ENCODE measurements at places on chromosomes 2 and 18. TPM values are rescaled to one million over a fixed set of nuclear protein-coding genes. Genes with fewer than 3 reads are reported as not detected.

INO80C gene
- 29.3 TPM for total RNA-seq

TTN gene
- total RNA-seq, result 7.5 TPM

ESPNL gene
- 0.41 TPM for total RNA-seq

PCARE gene
- 0.08 TPM for total RNA-seq

CTAGE1 gene
- total RNA-seq, result not detected

GRCh38 chr2:71926876-71927756 lies 220.5 kb downstream of the CYP26B1 start:
- H3K36me3 ChIP-seq, result no peaks in the 10 kb centered on the region
- DNase-seq, result no peak
- no peak overlapping the region for H3K4me3 ChIP-seq
- no peaks in the 10 kb centered on the region for H3K4me1 ChIP-seq
- H3K27me3 ChIP-seq, result no peaks in the 10 kb centered on the region

- peak overlapping the region; percentile 56 for H3K4me3 ChIP-seq
- peaks cover 5% of the 10 kb centered on the region for H3K36me3 ChIP-seq
- H3K4me1 ChIP-seq, result peaks cover 37% of the 10 kb centered on the region
- peak; percentile 89 for DNase-seq
- H3K27me3 ChIP-seq, result no peaks in the 10 kb centered on the region
- peak overlapping the region; percentile 98 for H3K27ac ChIP-seq
These were observed 25.5 kb downstream of the B4GALT6 start for GRCh38 chr18:31658670-31659575.

DNA sequence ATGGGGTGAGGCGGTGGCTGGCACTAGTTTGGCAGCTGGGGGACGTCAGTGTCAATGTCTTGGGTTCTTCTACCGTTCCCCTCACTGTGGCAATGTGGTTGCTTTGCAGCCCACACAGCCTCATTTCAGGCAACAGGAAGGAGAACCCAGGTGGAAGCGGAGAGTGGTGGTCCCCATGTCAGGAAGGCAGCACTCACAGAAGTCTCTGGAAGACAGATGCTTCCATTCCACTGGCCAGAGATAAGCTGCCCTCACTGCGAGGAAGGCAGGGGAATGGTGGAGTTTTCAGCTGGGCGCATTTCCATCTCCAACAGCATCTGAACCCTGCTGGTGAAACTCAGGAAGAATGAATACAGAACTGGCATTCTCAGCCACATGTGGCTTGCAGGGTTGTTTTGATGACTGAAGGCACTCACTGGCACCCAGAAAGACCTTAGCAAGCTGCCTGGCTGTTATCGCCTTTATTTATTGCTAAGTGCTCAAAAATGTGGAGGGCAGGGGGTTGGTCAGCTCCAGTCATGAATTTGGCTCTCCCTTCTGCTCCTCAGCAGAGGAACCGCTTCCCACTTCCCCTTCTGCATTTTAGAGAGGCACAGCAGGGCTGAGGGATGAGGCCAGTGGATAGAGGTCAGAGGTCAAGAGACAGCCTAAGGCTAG lies 19.4 kb downstream of the KCNIP3 start:
- no peaks in the 10 kb centered on the region for H3K4me1 ChIP-seq
- no peak overlapping the region for H3K4me3 ChIP-seq
- DNase-seq, result no peak
- no peaks in the 10 kb centered on the region for H3K27me3 ChIP-seq

GRCh38 chr2:44779793-44780192 lies 161.7 kb upstream of the SIX3 start:
- peaks cover 25% of the 10 kb centered on the region for H3K4me1 ChIP-seq
- peak; percentile 32 for DNase-seq
- H3K27me3 ChIP-seq, result no peaks in the 10 kb centered on the region
- H3K36me3 ChIP-seq, result no peaks in the 10 kb centered on the region
- peak overlapping the region; percentile 78 for H3K4me3 ChIP-seq

- no peak overlapping the region for H3K4me3 ChIP-seq
- H3K36me3 ChIP-seq, result no peaks in the 10 kb centered on the region
- no peaks in the 10 kb centered on the region for H3K4me1 ChIP-seq
- no peak overlapping the region for H3K27ac ChIP-seq
- H3K27me3 ChIP-seq, result no peaks in the 10 kb centered on the region
These were observed 109.4 kb downstream of the CALCRL start for GRCh38 chr2:187338679-187339121.

- H3K27me3 ChIP-seq, result no peaks in the 10 kb centered on the region
- no peaks in the 10 kb centered on the region for H3K4me1 ChIP-seq
- H3K27ac ChIP-seq, result no peak overlapping the region
- DNase-seq, result no peak
These were observed 11.1 kb upstream of the CUL3 start for GRCh38 chr2:224596289-224596688.

DNA sequence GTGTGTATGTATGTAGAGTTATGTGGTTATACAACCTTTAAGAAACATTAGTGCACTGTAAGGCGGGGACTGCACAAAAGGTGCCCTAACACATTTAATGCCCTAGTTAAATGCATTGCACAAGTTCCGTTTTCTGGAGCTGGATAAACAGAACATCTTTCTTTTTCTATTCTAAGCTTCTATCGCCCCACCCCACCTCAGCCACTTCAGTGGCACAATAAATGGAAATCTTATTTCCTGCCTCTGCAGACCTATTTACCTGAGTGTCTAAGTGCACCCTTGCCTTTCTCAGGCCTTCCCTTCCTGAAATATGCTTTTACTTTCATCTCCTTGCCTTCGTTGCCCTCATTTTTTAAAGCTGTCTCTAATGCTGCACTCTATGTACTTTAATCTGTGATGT lies 123.5 kb downstream of the TANC1 start:
- H3K4me3 ChIP-seq, result no peak overlapping the region
- no peaks in the 10 kb centered on the region for H3K36me3 ChIP-seq
- H3K4me1 ChIP-seq, result peaks cover 16% of the 10 kb centered on the region
- no peaks in the 10 kb centered on the region for H3K27me3 ChIP-seq
- no peak overlapping the region for H3K27ac ChIP-seq

GRCh38 chr18:70956554-70956953 lies 667.7 kb downstream of the SOCS6 start:
- no peaks in the 10 kb centered on the region for H3K27me3 ChIP-seq
- H3K4me3 ChIP-seq, result no peak overlapping the region
- no peak overlapping the region for H3K27ac ChIP-seq
- no peak for DNase-seq
- no peaks in the 10 kb centered on the region for H3K4me1 ChIP-seq

- H3K4me3 ChIP-seq, result peak overlapping the region; percentile 81
- DNase-seq, result no peak
- H3K27me3 ChIP-seq, result peaks cover 3% of the 10 kb centered on the region
- H3K4me1 ChIP-seq, result peaks cover 15% of the 10 kb centered on the region
- H3K36me3 ChIP-seq, result peaks cover under 1% of the 10 kb centered on the region
These were observed 3.1 kb downstream of the BCL11A start for GRCh38 chr2:60550178-60550983.

- H3K27me3 ChIP-seq, result peaks cover 4% of the 10 kb centered on the region
- DNase-seq, result no peak
- no peak overlapping the region for H3K27ac ChIP-seq
- no peaks in the 10 kb centered on the region for H3K36me3 ChIP-seq
- no peaks in the 10 kb centered on the region for H3K4me1 ChIP-seq
These were observed 44.9 kb downstream of the CYP27C1 start for GRCh38 chr2:127175041-127175721.

DNA sequence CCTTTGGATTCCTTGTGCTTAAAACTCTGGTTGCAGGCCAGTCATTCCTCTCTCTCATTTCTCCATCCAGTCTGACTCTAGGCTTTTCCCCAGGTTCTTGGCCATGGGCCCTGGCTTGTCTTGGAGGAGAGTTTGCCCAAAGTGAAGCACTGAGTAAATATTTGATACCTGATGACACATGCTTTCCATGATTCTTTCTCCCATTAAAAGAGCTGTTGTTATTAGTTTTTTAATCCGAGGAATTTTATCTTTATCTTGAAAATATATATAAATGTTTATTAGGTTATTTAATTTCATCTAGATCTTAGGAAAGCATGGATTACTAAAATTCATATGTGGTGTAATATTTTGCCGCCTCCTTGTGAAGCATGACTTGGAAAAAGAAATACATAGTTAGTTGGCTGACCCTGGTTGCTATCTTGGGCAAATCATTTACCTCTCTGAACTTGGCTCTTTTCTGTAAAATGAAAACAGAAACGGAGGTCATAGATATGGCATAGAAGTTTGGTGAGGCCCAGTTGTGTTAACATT lies 650.1 kb downstream of the SLC4A3 start:
- no peaks in the 10 kb centered on the region for H3K27me3 ChIP-seq
- no peaks in the 10 kb centered on the region for H3K4me1 ChIP-seq
- no peak overlapping the region for H3K27ac ChIP-seq
- H3K4me3 ChIP-seq, result no peak overlapping the region

DNA sequence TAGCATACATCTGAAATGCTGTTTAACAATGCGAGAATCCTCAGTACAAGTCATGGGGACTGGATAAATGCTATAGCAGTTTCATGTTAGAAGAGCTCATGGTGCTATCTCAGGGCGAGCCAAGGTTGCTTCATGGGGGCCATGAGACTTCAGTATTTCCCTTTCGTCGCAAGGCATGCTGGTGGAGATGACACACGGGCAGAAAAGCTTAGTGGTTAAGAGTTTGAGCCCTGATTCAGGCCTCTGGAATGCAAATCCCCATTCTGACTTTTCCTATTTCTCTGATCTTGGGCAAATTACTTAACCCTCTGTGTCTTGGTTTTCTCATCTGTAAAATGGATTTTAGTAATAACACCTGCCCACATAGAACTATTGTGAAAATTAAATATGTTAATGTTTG lies 57.4 kb upstream of the EPHA4 start:
- no peak overlapping the region for H3K27ac ChIP-seq
- no peak for DNase-seq
- no peaks in the 10 kb centered on the region for H3K4me1 ChIP-seq
- H3K4me3 ChIP-seq, result no peak overlapping the region
- no peaks in the 10 kb centered on the region for H3K27me3 ChIP-seq

- H3K4me1 ChIP-seq, result no peaks in the 10 kb centered on the region
- no peak overlapping the region for H3K27ac ChIP-seq
- peaks cover 4% of the 10 kb centered on the region for H3K27me3 ChIP-seq
- H3K4me3 ChIP-seq, result no peak overlapping the region
- no peaks in the 10 kb centered on the region for H3K36me3 ChIP-seq
These were observed 43.3 kb upstream of the SERPINB2 start for GRCh38 chr18:63844254-63844653.

DNA sequence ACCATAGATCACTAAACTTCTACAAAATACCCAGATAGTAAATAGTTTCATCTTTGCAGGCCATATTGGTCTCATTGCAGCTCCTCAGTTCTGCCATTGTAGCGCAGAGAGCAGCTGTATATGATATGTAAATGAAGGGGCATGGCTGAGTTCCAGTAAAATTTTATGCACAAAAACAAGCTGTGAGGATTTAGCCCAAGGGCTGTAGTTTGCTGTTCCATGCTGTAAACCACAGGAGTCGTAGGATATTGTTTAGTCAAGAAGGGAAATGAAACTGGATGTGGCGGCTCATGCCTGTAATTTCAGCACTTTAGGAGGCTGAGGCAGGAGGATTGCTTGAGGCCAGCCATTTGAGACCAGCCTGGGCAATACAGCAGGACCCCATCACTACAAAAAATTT lies 83.0 kb downstream of the MGAT5 start:
- no peak for DNase-seq
- no peaks in the 10 kb centered on the region for H3K27me3 ChIP-seq
- H3K36me3 ChIP-seq, result no peaks in the 10 kb centered on the region
- H3K4me1 ChIP-seq, result peaks cover 25% of the 10 kb centered on the region
- H3K4me3 ChIP-seq, result no peak overlapping the region
- peak overlapping the region; percentile 27 for H3K27ac ChIP-seq

DNA sequence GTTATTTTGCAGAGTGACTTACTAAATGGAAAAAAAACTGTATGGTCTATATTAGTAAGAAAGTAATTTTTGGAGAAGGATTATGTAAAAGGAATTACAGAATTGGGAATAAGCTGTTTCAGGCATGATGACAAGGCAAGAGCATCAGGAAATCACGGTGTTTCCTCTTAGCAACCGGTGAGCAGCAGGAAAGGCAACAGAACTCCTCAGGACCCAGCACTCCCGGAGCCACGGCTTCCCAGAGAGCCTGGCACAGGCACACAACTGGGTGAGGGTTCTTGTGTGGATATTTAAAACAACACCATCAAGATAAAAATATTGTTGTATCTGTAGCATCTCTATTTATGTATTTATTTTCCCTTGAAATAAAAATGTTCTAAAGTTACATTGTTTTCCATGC lies 34.4 kb downstream of the CYP27C1 start:
- H3K4me1 ChIP-seq, result no peaks in the 10 kb centered on the region
- H3K4me3 ChIP-seq, result no peak overlapping the region
- H3K36me3 ChIP-seq, result no peaks in the 10 kb centered on the region
- H3K27ac ChIP-seq, result no peak overlapping the region
- H3K27me3 ChIP-seq, result peaks cover 4% of the 10 kb centered on the region
- DNase-seq, result no peak

DNA sequence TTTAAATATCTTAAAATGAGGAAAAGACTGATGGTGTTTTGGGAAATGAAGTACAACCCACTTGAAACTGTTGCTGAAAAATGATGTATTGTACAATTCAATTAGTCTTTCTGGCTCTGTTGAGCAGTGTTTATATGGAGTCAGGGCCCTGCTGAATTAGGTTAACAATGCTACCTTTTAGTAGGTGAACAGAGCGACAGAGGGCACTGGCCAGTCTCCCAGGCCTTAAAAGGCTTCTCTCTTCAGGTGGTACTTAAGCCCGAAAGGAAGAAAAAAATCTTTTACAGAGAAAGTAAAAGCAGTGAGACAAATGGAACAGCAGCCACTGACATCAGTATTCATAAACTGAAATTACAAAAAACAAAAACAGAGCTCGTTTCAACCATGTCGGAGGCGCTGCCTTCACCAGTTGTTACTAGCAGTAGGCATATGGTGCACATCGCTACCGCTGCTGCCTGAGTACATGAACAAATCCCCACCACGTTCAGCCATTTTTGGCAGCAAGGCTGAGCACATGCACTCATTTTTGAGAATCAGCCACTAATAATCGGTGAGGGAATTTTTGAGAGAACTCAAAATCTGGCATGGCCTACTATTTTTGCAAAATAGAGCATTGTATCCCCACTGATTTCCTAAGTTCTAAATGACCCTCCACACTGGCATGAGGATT lies 91.8 kb downstream of the PLEKHM3 start:
- H3K27me3 ChIP-seq, result no peaks in the 10 kb centered on the region
- H3K36me3 ChIP-seq, result no peaks in the 10 kb centered on the region
- H3K4me3 ChIP-seq, result no peak overlapping the region
- no peaks in the 10 kb centered on the region for H3K4me1 ChIP-seq
- no peak for DNase-seq
- H3K27ac ChIP-seq, result no peak overlapping the region

DNA sequence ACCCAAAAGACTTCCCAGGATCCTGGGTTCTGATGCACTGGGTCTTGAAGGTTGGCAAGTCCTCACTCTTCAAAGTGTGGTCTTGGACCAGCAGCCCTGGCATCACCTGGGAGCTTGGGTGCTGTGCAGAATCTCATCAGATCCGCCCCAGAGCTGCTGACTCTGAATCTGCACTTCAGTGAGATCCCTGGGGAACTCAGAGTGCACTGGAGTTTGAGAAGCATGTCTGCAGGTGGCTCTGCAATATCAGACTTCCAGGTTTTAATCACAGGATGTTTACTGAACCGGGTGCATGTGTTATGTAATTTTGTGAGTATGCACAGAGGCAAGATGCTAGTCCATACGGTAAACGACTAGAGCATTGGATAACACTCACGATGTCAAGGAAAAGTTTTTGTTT lies 58.0 kb upstream of the BOD1L2 start:
- peaks cover 16% of the 10 kb centered on the region for H3K4me1 ChIP-seq
- no peak overlapping the region for H3K4me3 ChIP-seq
- H3K36me3 ChIP-seq, result no peaks in the 10 kb centered on the region
- DNase-seq, result no peak
- no peak overlapping the region for H3K27ac ChIP-seq
- H3K27me3 ChIP-seq, result no peaks in the 10 kb centered on the region

- no peak overlapping the region for H3K27ac ChIP-seq
- no peak overlapping the region for H3K4me3 ChIP-seq
- no peak for DNase-seq
These were observed 117.9 kb downstream of the KCNH7 start for GRCh38 chr2:162720559-162721271.
